ENCODE measurements at places on chromosomes 1 and 21.

GRCh38 chr1:92013923-92014322, 15.9 kb upstream of the EPHX4 start:
- DNase-seq, result no peak

- DNase-seq, result no peak
These were observed 102.3 kb downstream of the OMA1 start for GRCh38 chr1:58443986-58444868.

DNA sequence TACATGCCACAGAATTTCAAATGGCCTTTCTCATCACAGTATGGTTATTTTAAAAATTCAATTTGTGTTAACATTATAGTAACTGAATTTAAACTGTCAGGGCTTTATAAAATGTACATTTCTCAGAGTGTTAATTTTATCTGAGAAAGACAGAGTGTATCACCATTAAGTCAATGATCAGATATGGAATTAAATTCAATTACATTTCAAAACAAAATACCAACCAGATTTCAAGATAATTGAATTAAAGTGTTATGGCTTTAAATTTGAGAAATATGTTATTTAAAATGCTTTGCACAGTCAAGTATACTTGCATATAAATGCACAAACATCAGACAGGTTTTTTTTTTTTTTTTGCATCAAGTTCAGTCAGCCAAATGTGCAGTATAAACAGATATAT, 1574.4 kb downstream of the BRINP3 start:
- no peak for DNase-seq

GRCh38 chr21:34054259-34054658, 19.1 kb upstream of the MRPS6 start:
- no peak for DNase-seq

GRCh38 chr1:159902541-159902940, 2.6 kb upstream of the CFAP45 start:
- no peak for DNase-seq

DNA sequence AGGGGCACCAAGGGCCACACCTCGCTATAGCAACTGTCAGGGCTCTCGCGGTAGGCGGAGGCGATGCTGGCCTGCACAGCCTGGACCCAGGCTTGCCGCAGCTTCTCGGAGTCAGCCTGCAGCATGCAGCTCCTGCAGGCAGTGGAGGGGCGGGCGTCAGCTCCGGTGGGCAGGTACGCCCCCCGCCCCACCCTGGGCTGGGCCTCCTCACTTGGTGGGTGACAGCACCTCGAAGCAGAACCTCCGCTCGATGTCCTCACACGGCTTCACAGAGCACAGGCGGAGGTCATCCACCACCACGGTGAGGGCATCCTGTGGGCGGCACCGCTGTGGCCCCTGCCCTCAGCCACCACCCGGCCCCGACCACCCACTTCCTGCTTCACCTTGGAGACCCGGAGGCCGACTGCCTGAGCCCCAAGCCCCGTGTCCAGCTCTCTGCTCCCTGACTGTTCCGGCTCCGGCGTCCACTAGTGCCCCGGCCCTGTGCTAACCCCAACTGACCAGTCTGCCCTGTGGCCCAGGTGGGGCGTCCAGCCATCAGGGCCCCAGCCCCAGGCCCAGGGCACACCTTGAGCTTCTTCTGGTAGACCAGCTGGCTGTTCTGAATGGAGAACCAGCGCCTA, 9.8 kb downstream of the ACAP3 start:
- DNase-seq, result no peak

DNA sequence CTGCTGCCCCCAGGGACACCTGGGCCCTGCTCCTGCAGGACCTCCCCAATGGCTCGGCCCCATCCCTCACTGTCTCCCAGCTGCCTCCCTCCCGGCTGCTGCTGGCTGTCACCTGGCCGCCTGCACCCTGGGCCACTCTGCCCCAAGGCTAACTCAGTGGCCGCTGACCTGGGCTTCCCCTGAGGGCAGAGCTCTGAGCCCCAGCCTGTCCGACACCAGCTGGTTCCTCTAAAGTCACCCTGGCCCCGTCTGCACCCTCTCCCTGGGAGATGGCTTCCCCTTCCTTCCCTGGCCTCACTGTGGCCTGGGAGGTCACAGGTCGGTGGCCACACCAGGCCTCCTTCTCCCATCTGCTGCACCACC, 15.0 kb downstream of the ITGB2 start:
- no peak for DNase-seq

GRCh38 chr1:165828103-165828668, 772 bp downstream of the UCK2 start:
- peak; percentile 54 for DNase-seq

- no peak for DNase-seq
These were observed 303.3 kb upstream of the DAB1 start for GRCh38 chr1:57727121-57727520.

DNA sequence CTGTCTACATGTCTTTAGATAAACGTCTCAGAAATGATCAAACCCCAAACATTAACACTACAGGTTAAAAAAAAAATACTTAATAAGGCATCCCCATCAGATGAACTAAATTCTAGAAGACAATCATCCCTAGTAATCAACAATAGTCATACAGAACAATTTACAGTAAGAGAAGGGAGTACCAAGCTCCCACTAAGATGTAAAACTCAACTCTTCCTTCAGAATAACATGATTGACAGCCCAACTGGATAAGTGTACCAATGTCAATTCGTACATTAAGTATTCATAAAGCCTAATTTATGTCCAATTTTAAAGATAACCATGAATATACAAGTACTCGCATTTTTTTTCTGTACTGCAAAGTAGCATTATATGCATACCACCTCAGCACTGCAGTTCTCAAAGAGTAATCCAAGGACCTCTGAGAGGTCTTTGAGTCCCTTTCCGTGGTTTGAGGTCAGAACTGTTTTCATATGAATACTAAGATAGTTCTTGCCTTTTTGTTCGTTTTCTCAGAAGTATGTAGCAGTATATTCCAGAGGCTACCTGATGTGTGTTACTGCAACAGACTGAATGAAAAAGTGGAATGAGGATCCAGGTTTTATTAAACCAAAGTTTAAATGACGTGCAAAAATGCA, 6.6 kb downstream of the SCAF4 start:
- no peak for DNase-seq

DNA sequence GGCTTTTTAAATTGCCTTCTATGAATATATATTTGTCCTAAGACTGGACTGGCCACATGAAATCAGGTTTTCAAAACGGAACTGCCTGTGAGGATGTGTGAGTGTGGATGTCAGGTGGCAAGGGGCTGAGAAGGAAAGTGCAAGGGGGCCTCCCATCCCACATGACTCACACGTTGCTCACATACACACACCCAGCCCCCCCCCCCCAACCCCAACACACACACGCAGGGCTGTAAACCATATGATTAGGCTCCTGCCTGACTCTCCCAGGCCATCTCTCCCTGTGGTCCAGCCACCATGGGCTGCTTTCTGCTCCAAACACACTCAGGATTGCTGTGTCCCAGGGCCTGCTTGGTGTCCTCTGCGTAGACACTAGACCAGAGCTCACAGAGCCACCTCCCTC, 22.4 kb downstream of the DEGS1 start:
- peak; percentile 21 for DNase-seq

DNA sequence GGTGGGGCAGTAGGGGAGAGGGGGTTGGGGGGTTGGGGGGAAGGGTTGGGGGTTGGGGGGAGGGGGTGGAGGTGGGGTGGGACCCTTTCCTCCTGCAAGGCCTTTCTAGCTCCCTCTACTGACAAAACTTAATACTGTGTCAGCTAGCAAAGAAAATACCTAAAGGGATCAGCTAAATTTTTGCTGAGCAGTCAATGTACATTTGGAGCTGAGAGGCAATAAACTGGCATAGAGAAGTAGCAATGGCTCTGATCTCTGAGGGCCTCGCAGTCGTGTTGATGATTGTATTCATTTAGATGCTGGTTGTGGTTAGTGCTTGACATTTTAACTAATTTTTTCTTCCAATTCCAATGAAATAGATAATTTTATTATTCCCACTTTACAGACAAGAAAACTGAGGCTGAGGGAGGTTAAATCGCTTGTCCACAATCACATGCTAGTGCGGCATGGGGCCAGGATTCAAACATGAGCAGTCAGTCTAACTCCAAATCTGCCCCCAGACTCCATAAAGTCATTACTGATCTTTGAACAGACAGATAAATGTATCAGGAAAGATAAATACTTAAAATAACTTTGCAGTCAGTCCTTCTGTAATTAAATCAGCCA, 357.1 kb downstream of the DISC1 start:
- no peak for DNase-seq

DNA sequence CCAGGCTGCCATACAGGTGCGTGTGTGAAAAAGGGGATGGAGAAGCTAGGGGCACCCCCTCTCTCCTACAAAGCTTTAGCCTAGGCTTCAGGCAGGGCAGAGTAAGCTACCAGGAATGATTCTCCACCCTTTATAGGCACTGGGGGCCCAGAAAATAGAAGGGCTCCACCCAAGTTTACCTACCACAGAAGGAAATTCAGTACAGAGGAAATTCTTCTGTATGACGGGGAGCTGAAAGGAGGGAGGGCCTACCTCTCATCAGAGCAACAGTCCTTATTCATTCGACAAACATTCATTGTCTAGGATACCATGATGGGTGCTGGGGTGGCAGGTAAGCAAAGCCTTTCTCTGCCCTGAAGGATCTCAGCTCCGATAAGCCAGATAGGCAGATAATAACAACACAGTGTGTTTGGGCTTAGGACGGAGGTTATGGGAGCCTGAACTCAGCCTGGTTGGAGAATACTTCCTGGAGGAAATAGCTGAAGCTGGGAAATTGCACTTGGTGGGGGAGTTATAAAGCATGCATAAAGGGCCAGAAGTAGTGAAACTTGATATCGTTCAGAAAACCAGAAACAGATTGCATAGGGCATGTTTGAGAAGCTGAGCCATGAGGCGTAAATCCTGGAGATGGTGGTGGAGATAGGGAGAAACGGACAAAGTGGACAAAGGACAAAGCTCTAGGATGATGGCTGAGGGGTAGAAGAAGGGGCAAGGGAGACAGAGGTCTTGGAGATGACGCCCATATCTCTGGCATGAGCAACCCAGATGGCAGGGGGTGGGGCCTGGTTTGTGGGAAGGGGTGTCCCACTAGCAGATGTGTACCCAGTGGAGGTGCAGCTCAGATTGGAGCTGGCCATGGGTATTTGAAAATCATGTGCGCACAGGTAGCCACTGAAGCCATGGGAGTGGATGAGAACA, 5.3 kb upstream of the P3R3URF start:
- DNase-seq, result no peak

DNA sequence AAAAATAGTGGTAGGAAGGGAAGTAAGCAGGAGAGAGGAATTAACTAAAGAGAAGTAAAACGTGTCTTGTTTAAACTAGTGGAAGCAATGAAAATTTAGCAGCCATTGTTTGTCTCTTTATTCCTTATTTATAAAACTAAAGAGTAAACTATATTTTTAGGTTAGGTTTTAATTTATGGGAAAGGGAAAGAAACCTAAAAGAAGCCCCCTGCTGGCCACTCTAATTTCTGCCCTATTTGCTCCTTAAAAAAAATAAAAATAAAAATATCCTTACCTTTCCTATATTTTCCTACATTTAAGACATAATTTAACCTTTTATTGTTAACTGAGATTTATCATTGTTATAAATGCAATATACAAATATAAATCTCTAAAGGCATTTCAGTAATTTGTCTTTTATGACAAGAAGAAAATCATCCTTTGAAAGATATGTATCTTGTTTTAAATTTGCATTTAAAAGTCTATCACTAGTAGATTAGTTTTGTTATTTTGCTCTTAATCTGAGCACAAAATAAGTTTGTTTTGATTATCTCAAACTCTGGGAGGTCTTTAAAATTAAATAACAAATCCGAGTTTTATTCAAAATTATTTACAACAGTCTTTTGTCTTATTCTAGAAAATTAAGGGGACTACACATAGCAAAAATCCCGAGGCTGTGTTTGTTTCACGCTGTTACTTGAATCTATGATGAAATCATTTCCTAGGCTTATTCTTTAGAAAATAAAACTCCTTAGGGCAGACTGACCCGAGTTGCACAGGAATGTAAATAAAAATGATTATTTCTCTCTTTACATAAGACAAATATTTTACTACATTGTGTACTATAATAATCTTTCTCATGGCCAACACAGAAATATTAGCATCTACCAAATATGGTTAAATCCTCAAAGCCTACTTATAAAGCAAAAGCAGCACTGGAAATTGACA, 201.7 kb downstream of the NRIP1 start:
- DNase-seq, result no peak

GRCh38 chr1:100703716-100704115, 15.8 kb upstream of the VCAM1 start:
- no peak for DNase-seq

DNA sequence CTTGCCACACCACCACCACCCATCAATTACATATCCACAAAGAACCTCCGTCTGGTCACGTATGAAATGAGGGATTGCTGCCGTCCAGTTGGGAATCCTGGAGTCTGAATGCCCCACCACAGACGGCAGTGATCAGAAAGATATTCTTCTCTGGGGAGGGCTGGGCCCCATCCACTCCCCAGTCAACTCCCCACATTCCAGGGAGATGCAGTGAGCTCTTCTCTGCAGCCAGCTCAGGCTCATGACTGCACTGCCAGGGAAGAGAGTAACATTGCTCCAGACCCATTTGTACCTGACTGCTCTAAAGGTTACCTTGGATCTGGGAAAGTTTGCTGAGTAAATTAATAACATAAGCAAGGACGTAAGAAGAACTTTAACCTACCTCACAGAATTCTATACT, 18.3 kb downstream of the DEGS1 start:
- no peak for DNase-seq

- no peak for DNase-seq
These were observed 200.5 kb downstream of the TOMM20 start for GRCh38 chr1:234927971-234928640.

GRCh38 chr1:18761948-18762840, 97.3 kb downstream of the TAS1R2 start:
- no peak for DNase-seq

GRCh38 chr1:26318338-26319064, 743 bp downstream of the CD52 start:
- DNase-seq, result peak; percentile 45

DNA sequence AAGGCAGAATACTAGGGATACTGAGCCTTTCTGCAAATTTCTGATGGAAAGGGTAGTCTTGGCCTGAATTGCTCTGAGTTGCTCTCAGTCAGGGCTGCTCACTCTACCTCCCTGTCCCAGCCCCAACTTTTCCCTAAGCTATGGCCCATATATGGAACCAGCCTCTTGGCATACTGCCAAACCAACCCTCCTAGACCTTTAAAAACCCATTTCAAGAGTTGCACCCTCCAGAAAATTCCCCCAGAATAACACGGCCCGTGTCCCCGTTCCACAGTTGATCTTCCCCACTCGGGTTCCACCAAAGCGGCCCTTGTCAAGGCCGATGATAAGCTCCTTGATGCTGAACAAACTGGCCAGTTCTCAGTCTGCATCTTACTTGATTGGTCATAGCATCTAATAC, 25.4 kb downstream of the SYT6 start:
- no peak for DNase-seq

- DNase-seq, result no peak
These were observed 28.1 kb downstream of the ARHGEF10L start for GRCh38 chr1:17567582-17567981.

Data from activated CD8-positive, alpha-beta memory T cell treated with anti-CD3 and anti-CD28 coated beads, Interleukin-2, amount 50 U/mL, for 4 hours (primary cell).